ENCODE measurements at places on chromosomes 12 and 14.

DNA sequence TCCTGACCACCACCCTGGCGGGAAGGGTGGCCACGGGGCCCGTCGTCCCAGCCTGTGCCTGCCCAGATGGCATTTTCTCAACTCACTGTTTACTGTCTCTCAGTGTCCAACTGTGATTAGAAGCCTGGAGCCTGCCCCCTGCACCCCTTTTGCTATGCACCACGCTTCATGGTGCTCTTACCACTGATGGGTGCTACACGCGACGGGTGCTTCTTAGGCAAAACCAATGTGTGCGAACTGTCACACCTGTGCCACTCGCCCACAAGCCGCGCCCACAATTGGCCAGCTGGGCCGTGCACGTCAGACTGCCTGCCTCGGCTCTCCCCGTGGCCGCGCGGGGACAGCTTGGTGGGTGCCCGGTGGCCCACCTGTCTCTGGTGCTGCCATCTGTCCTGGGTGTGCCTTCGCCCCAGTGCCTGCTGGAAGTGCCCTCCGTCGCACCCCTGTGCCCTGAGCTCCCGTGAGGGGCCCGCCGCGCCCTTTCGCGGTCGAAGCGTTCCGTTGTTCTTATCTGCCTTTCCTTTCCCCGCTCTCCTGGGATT, 15.1 kb upstream of the AMN start:
- no peaks in the 10 kb centered on the region for H3K4me1 ChIP-seq
- peaks cover 5% of the 10 kb centered on the region for H3K36me3 ChIP-seq
- H3K27ac ChIP-seq, result no peak overlapping the region
- no peak overlapping the region for H3K4me3 ChIP-seq
- H3K27me3 ChIP-seq, result no peaks in the 10 kb centered on the region
- no peak for DNase-seq

DNA sequence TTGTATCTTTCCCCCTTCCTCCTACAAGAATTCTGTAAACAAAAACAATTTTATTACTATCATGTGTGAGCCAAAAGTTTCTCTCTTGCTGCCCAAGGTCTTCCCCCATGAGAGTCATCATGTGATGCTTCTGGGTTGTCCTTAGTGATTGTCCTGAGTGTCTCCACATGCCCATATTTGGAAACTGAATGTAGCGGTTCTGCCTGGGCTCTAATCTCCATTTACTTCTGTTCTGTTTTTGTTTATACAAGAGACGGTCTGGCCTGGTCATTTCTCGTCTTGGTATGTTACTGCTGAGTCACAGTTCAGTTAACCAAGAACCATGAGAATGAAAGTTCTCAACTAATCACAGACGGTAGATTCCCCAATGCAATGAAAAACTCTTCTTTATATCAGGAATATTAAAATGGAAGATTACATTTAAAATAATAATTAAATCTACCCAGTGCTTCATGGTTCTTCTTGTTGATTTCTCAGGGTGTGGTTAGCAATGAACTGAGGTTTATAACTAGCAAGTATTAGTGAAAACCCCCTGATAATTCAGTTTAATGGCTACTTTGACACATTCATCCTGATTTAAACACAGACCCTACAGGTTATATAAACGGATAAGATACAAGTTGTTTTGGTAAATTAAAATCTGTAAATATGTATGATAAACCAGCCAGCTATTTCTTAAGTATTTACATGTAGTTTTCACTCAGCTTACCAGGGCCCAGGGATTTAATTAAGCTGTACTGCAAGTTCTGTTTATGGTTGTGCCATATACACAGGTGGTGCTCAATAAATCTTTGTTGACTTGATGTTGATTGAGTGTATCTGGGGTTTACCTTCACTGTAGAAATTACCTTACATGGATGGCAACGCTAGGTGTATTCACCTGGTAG, 81.1 kb downstream of the PELI2 start:
- H3K27ac ChIP-seq, result no peak overlapping the region
- DNase-seq, result no peak
- H3K36me3 ChIP-seq, result no peaks in the 10 kb centered on the region
- H3K4me1 ChIP-seq, result peaks cover 23% of the 10 kb centered on the region
- H3K4me3 ChIP-seq, result no peak overlapping the region
- H3K27me3 ChIP-seq, result no peaks in the 10 kb centered on the region

GRCh38 chr14:101665478-101666078, 95.9 kb upstream of the PPP2R5C start:
- H3K27me3 ChIP-seq, result peaks cover 27% of the 10 kb centered on the region
- H3K27ac ChIP-seq, result no peak overlapping the region
- no peak overlapping the region for H3K4me3 ChIP-seq
- peak; percentile 21 for DNase-seq
- no peaks in the 10 kb centered on the region for H3K4me1 ChIP-seq
- H3K36me3 ChIP-seq, result peaks cover 6% of the 10 kb centered on the region

- no peak for DNase-seq
- no peaks in the 10 kb centered on the region for H3K36me3 ChIP-seq
- no peaks in the 10 kb centered on the region for H3K27me3 ChIP-seq
- no peaks in the 10 kb centered on the region for H3K4me1 ChIP-seq
- no peak overlapping the region for H3K4me3 ChIP-seq
- H3K27ac ChIP-seq, result no peak overlapping the region
These were observed 15.6 kb downstream of the FAM186A start for GRCh38 chr12:50380761-50381325.

DNA sequence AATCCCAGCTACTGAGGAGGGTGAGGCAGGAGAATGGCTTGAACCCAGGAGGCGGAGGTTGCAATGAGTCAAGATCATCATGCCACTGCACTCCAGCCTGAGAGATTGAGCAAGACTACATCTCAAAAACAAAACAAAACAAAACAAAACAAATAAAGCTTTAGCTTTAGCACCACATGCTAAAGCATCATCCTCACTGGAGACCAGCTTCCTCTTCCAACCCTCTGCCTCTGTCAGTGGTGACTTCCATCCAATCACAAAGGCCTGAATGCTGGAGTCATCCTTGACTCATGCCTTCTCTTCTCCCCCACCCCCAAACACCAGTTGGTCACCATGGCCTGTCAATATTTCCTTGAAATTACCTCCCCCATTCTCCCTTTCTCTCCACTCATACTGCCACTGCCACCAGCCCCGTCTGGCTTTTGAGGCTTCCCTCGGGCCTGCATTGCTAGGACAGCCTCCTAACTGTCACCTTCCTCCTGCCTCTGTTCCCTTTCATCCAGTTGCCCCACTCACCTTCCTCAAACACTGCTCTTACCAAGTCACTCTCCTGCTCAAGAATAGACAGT, 1.4 kb downstream of the ZNF385A start:
- no peaks in the 10 kb centered on the region for H3K36me3 ChIP-seq
- H3K27me3 ChIP-seq, result no peaks in the 10 kb centered on the region
- H3K4me1 ChIP-seq, result peaks cover 8% of the 10 kb centered on the region

- no peaks in the 10 kb centered on the region for H3K4me1 ChIP-seq
- H3K27ac ChIP-seq, result no peak overlapping the region
- H3K27me3 ChIP-seq, result peaks cover 8% of the 10 kb centered on the region
- no peak for DNase-seq
- no peak overlapping the region for H3K4me3 ChIP-seq
These were observed 56.2 kb downstream of the MIPOL1 start for GRCh38 chr14:37253905-37254304.

DNA sequence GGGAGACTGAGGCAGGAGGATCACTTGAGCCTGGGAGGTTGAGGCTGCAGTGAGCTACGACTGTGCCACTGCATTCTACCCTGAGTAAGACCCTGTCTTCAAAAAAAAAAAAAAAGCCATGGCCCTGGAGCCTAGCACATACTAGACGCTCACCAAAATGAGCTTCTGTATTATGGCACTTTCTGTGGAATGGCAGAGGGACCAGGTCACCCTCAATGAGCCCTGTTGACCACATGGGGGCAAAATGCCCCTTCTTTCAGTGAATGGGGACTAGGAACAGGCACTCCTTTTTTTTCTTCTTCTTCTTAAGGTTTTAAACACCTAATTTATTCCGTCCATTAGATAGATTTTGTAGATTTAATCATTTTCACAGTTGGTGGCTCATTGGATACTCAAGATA, 50.5 kb downstream of the FAM222A start:
- no peaks in the 10 kb centered on the region for H3K36me3 ChIP-seq
- H3K4me3 ChIP-seq, result no peak overlapping the region
- H3K27ac ChIP-seq, result no peak overlapping the region
- DNase-seq, result no peak

DNA sequence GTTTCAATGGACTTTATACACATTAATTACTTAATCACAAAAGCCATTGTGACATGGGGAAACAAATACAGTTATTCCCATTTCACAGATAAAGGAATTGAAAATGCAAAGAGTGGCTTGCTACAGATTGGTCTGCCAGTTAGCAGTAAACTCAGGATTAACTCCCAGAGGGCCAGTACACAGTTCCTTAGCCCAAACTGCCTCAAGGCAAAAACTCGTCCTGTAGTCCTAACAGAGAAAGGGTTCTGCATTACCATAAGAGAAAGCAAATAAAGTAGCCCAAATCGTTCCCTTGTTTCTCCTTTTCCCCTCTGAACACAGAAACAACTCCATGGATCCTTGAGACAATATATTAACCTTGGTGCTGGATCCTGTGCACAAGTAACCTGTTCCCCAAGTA, 274.4 kb downstream of the LRIG3 start:
- H3K36me3 ChIP-seq, result no peaks in the 10 kb centered on the region
- no peak overlapping the region for H3K27ac ChIP-seq
- DNase-seq, result no peak
- no peaks in the 10 kb centered on the region for H3K27me3 ChIP-seq
- H3K4me3 ChIP-seq, result no peak overlapping the region

DNA sequence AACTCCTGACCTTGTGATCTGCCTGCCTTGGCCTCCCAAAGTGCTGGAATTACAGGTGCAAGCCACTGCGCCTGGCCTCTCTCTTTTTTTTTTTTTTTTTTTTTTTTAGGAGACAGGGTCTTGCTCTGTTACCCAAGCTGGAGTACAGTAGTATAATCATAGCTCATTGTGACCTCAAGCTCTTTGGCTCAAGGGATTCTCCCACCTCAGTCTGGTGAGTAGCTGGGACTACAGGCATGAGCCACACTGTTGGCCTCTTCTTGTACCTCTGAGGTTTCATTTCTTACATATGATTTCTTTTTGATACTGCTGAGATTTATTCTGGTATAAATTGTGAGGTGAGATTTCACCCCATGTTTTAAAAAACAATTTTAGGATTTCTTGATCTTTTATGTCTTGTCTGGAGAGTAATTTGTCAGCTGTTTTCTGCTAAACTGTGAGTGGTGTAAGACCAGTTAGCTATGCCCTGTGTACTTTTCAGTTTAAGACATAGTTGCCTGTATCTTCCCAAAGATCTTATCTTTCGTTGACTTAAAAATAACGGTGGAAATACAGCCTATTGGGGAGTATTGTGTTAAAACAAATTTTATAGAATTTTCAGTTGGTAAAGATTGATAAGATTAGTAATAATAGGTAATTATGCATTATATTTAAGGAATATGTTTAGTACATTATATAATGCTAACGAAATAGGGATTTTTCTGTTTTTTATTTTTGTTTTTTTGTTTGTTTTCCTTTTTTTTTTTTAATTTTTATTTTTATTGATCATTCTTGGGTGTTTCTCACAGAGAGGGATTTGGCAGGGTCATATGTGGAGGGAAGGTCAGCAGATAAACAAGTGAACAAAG, 31.7 kb downstream of the WDR20 start:
- DNase-seq, result no peak
- H3K27me3 ChIP-seq, result no peaks in the 10 kb centered on the region
- no peak overlapping the region for H3K27ac ChIP-seq

GRCh38 chr14:73888460-73888725, 1.7 kb downstream of the ZNF410 start:
- H3K36me3 ChIP-seq, result peaks cover 19% of the 10 kb centered on the region
- peak overlapping the region; percentile 97 for H3K27ac ChIP-seq
- DNase-seq, result no peak
- peak overlapping the region; percentile 89 for H3K4me3 ChIP-seq
- no peaks in the 10 kb centered on the region for H3K27me3 ChIP-seq
- H3K4me1 ChIP-seq, result peaks cover 45% of the 10 kb centered on the region

- no peak for DNase-seq
- H3K27me3 ChIP-seq, result no peaks in the 10 kb centered on the region
- no peaks in the 10 kb centered on the region for H3K36me3 ChIP-seq
- H3K27ac ChIP-seq, result no peak overlapping the region
These were observed 314.2 kb upstream of the PRICKLE1 start for GRCh38 chr12:42903736-42904135.

GRCh38 chr14:74392616-74393570, 33.1 kb downstream of the SYNDIG1L start:
- no peak for DNase-seq
- no peaks in the 10 kb centered on the region for H3K36me3 ChIP-seq
- no peak overlapping the region for H3K4me3 ChIP-seq
- peaks cover 5% of the 10 kb centered on the region for H3K27me3 ChIP-seq
- no peaks in the 10 kb centered on the region for H3K4me1 ChIP-seq
- H3K27ac ChIP-seq, result no peak overlapping the region

DNA sequence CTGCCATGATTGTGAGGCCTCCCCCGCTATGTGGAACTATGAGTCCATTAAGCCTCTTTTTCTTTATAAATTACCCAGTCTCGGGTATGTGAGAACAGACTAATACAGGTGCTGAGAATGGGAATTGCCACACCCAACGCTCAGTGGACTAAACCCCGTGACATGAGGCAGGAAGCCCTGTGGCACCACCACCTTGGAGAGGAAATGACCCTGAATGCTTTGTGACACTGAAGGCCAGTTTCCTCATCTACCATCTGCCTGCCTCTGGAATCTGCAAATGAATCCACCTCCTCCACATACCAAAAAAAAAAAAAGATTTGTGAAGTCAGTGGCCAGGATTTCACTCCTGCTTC, 41.6 kb downstream of the NT5DC3 start:
- peaks cover 3% of the 10 kb centered on the region for H3K4me1 ChIP-seq
- no peak for DNase-seq
- no peak overlapping the region for H3K4me3 ChIP-seq
- H3K36me3 ChIP-seq, result peaks cover 39% of the 10 kb centered on the region
